ENCODE measurements at places on chromosomes 7 and 10.

DNA sequence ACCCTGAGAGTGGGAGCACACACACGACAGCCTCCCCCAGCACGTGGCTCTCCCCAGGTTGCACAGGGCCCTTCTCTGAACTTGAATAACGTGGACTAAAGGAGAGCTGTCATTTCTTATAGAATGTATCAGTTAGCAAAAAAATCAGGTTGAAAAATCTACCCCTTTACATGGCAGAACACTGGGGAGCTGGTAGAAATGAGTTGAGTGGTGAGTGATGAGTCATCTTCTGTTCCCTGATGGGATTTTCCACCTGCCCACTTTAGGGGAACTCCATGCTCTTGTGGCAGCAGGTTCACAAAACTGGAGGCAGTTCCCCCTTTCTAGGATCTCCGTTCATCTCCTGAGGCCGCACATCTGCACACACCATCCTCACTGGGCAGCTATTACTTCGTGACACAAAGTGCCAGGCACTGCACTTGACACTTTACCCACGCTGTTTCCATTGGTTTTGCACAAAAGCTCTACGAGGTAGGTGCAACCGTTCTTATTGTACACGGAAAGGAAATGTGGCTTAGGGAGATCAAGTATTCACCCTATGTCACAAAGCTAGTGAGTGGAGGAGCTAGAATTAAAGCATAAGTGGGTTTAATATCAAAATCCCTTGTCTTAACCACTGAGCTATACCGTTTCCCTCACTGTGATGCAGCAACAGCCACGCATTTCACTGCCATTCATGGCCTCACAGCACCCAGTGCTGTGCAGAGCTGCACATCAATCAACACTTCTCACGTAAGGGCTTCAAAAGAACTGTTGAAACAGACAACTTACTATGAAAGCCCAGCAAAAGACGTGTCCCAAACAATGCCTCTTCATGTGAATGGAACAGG is 80.2 kb downstream of the RNF216 start:
- DNase-seq: peak; percentile 61

GRCh38 chr7:107384025-107384424 is 85.8 kb upstream of the GPR22 start:
- no peak for DNase-seq

DNA sequence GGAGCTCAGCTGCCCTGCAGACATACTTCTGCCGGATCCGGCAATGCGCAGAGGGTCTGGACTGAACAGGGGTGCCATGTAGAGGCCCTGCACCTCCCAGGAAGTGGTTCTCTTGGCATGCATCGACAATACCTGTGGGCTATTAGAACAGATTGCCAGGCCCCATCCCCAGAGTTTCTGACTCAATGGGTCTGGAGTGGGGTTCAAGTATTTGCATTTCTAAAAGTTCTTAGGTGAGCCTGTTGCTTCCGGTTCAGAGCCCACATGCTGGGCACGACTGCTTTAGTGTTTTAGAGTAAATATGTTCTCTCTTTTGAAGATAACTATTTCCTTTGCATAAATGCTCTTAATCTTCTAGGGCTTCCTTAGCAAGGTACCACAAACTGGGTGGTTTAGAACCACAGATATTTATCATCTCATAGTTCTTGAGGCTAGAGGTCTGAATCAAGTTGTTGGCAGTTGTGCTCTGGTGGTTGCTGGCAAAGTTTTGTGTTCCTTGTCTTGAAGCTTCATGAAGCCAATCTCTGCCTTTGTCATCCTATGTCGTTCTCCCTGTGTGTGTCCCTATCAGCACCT is 435.5 kb downstream of the TCERG1L start:
- no peak for DNase-seq

- DNase-seq: no peak
Observed at GRCh38 chr7:148060724-148061123, 529.8 kb upstream of the C7orf33 start.

DNA sequence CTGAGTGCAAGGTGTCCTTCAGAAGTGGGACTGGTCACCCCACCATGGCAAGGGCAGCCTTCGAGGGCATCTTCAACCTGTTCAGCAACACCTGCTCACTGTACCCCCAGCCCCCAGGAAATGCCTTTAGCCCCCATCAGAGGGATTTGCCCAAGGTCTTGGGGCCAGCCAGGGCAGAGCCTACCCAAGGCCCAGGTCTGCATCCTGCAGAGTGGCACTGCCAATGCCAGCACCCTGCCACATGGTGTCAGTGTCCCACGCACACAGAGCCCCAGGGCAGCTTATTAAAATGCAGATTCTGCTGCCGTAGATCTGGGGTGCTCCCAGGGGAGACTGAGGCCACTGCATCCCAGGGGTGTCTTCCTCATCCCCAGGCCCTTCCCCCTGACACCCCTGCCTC is 106.2 kb upstream of the KCTD7 start:
- no peak for DNase-seq

DNA sequence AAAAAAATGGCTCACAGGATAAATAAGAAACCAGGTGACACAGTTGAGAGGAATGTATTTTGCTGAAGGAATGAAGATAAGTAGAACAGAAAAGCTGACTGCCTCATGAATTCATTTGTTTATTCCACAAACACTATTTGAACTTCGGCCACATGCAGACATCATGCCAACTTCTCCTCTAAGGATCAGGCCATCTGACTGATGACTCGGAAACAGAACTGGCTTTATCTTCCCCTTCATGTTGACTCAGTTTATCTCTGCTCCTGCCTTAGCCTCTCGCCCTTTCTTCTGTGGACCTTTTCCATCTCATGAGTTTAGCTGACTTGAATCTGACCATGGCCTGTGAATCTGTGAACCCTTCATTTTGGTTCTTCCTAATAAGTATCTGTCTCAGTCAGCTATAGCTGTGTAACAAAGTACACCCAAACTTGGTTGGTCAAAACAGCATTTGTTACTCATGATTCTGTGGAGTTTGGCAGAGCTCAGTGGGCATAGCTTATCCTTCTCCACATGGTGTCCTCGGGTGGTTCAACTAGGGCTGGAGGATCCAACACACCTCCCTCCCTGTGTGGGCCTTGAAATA is 44.0 kb upstream of the GRID1 start:
- no peak for DNase-seq

GRCh38 chr10:102764470-102765161 is 20.9 kb downstream of the WBP1L start:
- no peak for DNase-seq

DNA sequence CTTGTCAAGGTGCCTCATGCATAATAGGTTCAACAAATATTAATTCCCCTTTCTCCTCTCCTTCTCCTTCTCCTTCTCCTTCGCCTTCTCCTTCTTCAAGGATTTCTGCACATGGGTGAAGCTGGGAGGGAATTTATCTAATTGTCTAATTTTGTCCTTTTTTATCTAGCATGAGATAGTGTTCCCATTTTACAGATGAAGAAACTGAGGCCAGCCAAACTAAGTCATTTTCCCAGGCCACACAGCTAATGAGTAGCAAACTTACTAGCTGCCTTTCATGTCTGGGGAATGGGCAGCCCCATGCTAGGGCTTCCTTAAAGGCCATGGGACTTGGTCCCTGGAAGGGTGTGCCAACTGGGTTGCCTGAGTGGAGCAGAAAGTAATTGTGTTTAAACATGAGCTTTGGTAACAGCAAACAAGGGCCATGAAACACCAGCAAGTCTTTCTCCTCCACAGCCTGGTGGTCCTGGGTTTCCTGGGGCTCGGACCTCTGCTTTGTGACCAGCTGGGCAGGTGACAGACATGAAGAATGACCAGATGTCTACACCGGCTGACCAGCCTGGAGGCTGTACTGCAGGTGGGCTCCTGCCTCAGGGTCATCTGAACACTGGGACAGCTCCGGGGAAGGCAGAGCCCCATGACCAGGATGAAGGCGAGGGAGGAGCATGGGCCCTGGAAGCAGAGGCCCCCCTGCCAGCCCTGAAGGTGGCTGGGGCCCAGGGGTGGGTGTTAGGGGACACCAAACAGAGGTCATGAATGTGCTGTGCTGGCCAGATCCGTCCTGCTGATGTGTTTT is 138.0 kb downstream of the PTPN20 start:
- DNase-seq: no peak

DNA sequence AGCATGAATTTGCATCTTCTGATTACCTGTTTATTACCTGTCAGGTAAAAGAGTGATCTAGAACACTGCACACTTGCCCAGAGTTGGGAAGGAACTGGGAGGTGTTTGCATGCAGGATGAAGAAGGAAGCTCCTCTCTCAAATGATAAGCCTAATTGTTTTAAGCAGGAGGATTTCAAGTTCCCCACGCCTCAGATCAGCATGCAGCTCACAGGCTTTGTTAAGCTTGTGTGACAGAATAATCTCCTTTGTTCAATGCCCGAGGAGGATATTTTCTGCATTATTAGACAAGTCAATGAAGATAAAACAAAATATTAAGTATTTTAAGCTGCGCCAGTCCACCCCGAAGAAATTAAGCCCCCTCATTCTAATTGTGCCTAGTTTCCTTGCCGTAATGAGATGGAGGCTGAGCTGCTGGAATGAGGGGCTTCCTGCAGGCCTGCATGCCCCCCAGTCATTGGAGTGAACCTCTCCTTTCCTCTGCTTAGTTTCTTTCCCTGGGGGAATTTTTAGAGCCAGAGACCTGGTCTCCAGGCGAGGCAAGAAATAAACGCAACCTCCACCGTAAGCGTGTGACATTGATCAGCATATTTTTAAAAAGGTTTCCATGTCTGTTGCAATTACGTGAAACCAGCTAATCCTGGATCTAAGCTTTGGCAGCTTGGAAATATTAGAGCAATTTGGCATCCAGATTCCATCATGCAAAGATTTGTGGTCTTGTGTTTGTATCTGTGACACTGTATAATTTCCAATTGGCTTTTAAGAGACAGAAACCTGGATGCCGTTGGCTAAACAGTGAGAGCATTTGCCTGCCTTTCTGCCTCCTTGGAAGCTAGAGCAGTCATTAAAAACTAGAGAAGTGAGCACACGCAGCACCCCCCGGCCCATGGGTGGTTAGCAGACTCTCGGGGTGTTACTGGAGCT is 376.0 kb downstream of the GALNT17 start:
- DNase-seq: no peak

GRCh38 chr7:127872122-127872521 is 159.1 kb downstream of the LRRC4 start:
- no peak for DNase-seq

GRCh38 chr10:36391405-36391804 is 734.0 kb upstream of the ANKRD30A start:
- DNase-seq: no peak

- no peak for DNase-seq
Observed at GRCh38 chr10:101467286-101467770, 113.4 kb downstream of the BTRC start.

- no peak for DNase-seq
Observed at GRCh38 chr10:50538555-50539398, 85.0 kb downstream of the SGMS1 start.

All from stimulated activated CD8-positive, alpha-beta memory T cell treated with anti-CD3 and anti-CD28 coated beads, Interleukin-15, amount 100 ng/mL, for 48 hours (primary cell).